ENCODE measurements at places on chromosomes 4 and X. TPM values are rescaled to one million over a fixed set of nuclear protein-coding genes. Genes with fewer than 3 reads are reported as not detected.

The PSAPL1 gene
- not detected for polyA plus RNA-seq

DNA sequence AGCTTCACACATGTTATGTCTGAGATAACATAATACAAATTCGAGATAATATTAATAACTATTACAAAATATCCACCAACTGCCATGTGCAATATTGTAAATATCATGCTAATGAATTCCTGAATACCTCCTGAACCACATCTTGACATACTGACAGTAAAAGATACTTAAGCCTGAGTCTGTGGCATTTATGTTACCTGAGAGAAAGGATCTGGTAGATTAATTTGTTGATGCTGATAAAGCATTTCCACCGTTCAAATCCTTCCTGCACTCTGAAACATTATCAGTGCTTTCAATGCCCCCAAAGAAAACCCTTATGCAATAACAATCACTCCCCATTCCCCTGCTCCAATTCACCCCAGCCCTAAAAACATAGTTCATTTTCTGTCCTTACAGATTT is 38.8 kb upstream of the ADGRA3 start:
- DNase-seq, result no peak

DNA sequence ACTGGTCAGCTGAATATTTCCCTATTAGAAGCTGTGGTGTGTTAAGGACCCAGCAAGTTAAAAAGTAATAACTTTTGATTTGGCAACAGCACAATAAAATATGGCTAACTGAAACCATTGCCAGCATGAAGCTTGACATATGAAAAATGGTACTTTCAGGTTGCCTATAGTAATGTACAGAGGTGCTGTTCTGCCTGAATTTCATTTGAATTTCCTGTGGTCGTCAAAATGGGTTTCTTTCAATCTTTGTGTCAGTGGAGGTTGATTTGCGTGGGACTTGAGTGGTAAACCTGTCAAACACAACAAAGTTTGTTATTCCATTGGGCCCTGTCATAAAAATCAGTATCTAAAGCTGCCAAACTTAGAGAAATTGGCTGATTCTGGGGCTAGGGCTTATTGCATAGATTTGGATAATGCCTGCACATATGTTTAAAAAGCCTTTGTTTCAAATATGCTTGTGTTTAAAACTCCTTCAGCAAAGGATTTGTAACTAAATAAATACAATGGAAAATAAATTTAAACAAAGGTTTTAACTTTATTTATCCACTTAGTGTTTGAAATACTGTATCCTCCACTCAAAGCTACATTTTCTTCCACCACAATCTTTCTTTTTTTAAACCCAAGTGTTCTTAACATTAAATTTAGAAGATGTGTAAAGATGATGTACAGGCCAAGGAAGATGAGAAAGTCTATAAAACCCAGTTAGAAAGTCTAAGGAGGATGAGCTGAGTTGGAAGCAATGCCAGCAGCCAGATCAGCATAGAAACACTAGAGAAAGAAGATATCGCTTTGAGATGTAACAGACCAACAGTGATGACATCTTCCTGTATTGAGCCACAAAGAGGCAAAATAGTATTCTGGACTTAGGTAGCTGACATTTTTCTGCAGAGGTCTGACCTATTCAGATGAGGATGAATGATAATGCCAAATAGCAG is 134.8 kb upstream of the GIMD1 start:
- no peak for DNase-seq

DNA sequence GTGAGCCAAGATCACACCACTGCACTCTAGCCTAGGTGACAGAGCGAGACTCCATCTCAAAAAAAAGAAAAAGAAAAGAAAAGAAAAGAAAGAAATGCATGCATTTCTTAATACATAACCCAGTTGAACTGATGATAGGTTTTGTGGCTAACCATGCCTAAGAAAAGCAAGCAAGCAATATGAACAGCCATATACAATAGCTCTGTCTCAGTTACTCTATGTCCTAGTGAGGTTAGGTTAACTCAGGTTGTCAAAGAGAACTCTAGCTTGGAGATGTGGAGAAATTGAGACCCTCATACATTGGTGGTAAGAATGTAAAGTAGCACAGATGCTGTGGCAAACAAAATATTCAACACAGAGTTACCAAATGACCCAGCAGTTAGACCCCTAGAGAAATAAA is 167.0 kb upstream of the RASGEF1B start:
- no peak for DNase-seq

DNA sequence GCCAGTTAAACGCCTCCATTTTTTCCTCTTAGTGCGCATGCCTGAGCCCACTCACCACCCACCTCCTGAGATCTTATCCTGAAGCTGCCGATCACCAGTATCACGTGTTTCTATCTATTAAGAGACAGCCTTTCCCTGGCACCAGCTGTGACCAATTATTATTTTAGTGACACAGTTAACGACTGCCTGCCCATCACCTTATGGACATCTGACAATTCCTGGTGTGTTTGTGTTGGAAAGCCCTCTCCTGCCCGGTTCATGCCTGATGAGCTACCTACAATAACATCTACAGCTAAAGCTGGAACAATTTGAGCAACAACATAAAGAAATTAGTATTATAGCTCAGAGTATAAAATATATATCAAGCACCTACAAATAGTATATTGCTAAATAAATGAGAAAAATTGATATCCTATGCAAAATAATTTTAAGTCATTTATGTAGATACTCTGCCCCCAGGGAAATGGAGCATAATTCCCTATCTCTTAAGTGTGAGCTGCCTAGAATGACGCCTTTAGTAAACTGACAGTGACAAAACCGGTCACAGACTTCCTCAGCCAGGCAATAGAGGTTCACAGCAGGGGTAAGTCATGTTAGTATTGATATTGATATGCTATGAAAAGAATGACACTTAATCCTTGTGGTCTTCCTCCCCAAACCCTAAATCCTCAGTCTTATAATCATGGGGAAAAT is 862.2 kb downstream of the TRAM1L1 start:
- DNase-seq, result no peak

All from kidney (tissue), 22 donors.